ENCODE measurements at places on chromosomes 6 and 20.
A peak's percentile ranks its signal among the peaks of the same experiment; 100 is the strongest.

DNA sequence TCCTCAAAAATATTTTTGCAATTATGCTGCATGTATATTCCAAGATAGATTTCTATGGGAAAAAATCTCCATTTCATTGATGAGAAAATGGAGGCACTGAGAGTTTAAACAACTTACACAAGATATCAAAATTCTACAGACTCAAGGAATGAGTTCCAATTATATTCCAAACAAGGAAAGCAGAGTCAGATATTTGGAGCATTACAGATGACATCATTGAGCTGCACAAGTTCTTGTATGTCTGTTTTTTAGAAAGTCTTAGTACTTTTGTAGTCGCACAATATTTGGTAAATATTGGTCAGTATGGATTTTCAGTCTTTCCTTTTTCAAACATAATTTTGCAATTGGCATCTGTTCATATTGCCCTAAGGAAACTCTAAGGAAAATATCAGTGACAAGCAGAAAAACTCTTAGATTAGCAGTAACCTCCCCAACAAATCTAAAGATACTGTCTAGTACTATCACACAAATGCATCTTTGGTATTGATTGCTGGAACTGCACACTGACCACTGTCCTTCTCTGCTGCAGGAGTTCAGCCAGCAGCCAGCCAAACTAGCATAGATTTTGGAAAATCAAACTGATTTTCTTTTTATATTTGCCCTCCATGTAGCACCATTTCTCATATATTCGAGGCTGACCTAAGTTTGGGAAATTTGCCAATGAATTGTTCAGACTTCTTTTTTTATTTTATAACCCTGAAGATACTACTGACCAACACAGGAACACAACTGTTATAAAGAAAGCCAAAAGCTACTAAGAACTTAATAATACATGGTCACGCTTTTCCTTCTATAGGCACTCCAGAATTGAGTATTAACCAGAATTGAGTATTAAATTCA is 51.7 kb upstream of the TBX18 start:
- DNase-seq: no peak

GRCh38 chr20:59839400-59839799 is 94.0 kb downstream of the SYCP2 start:
- DNase-seq: no peak

GRCh38 chr6:155970876-155971708 is 515.5 kb upstream of the NOX3 start:
- DNase-seq: no peak

DNA sequence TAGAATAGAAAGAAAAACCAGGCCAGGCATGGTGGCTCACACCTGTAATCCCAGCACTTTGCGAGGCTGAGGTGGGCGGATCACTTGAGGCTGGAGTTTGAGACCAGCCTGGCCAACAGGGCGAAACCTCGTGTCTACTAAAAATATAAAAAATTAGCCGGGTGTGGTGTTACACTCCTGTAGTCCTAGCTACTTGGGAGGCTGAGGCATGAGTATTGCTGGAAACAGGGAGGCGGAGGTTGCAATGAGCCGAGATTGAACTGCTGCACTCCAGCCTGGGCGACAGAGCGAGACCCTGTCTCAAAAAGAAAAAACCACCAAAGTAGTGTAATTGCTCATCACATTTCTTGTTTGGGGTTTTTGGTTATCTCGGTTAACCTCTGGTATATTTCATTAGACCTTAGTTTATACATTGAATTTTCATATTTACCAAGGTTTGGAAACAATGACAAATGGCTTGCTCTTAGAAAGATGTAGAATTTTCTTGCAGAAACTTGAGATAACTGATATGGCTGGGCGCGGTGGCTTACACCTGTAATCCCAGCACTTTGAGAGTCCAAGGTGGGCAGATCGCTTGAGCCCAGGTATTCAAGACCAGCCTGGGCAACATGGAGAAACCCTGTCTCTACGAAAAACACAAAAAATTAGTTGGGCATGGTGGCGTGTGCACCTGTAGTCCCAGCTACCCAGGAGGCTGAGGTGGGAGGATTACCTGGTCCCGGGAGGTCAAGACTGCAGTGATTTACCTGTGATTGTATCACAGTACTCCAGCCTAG is 14.2 kb downstream of the ITCH start:
- no peak for DNase-seq

GRCh38 chr6:84606860-84607259 is 157.5 kb downstream of the TBX18 start:
- no peak for DNase-seq

DNA sequence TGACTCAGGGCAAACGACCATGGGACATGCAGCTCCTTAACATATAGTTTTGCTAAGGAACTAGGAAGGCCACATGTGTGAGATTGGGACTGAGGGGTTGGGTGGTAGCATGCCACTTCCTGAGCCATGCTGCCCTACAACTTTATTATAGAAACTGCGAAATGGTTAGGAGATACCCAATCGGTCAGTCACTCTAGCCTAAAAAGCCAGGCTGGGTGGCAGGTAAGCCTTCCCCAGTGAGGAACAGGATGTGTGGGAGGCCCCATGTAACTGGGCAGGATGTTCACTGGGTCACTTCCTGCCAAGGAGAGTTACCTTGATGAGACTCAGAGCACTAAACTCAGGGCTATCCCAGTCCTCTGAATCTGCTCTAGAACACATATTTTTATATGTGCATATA is 123.5 kb downstream of the MAP3K7 start:
- DNase-seq: no peak

GRCh38 chr6:111461860-111462259 is 21.2 kb downstream of the REV3L start:
- peak; percentile 34 for DNase-seq

- no peak for DNase-seq
These were observed 46.7 kb downstream of the SLC24A3 start for GRCh38 chr20:19259141-19259591.

DNA sequence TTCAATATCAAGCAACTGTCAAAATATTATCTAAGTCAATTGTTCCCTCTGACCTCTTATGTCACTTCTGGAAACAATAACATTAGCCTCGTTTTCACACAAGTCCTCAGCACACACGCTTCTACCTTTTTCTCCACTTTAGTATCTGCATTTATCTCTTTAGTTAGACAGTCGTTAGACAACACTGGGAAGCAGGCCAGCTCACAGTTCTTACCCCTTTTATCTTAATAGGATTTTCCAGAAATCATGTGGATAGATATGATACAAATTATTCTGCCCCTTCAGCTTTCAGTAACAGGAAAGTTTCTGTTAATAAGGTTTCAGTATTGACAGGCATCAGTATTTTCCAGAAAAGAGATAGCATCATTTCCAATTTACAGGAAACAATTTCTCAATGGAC is 25.9 kb upstream of the HAO1 start:
- no peak for DNase-seq

GRCh38 chr6:12012038-12012557 is at the start of gene HIVEP1:
Gene HIVEP1, plus strand, starts transcription at chr6:12012312. Its CDS starts 3,317 bp downstream, at chr6:12015629.
- no peak for DNase-seq

DNA sequence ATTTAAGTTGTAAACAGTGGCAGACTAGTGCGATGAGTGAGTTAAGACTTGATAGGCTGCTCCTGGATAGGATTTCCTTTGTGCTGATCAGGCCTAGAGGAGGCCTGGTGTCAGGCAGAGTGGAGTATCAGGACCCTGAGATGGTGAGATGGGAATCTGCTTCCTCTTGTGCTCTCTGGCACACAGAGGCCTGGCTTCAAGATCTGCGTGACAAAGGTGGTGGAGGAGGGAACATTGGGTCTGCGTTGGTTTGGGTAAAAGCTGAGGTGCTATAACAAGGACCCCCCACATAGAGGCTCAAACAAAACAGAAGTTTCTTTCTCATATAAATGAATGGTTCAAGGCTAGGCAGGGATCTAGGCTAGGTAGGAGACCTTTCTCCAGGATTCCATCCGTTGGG is 20.3 kb downstream of the SCAND1 start:
- DNase-seq: no peak

DNA sequence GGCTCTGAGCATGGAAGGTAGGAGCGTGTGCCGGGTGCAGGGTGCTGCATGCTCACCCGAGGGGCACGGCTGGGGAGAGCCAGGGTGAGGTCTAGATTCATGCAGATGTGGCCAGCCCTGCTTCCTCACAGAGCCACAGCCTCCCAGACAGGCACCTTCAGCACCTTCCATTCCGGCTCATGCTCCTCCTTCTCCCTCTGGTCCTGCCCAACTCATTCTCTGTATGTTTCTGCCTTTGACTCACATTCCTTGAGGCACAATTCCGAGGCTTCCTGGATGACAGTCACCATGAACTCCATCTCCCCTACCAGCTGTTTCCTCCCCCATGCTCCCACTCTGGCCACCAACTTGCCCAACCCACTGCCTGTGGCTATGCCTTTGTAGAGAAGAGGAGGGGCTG is 35.4 kb downstream of the DACT2 start:
- DNase-seq: no peak

DNA sequence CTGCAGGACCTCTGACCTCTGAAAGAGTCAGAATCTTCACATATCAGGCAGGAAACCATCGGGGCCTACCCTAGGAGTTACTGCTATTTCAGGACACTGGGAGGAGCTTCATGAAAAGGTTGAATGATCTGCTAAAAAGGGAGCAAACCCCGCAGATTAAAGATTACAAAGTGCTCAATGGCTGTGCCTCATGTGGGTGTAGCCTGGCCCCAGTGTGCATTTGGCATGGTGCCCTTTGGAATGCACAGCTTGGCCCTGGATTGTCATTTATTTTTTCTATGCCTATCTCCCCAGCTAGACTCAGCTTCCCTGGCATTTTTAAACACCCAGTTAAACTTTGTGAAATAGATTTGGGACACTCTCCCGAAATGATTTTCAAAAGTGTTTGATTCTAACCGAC is 368.5 kb upstream of the SPTLC3 start:
- no peak for DNase-seq

GRCh38 chr20:51720854-51721253 is 47.3 kb downstream of the ATP9A start:
- DNase-seq: no peak

- DNase-seq: no peak
These were observed 2.1 kb downstream of the TOP1 start for GRCh38 chr20:41030531-41031242.

Measured in common myeloid progenitor, CD34-positive (primary cell).